ENCODE measurements at places on chromosomes 12 and 14.

- no peak for DNase-seq
These were observed 112.4 kb downstream of the BCL11B start for GRCh38 chr14:99159341-99160340.

- DNase-seq = no peak
These were observed 88.5 kb upstream of the ANO4 start for GRCh38 chr12:100706033-100706432.

DNA sequence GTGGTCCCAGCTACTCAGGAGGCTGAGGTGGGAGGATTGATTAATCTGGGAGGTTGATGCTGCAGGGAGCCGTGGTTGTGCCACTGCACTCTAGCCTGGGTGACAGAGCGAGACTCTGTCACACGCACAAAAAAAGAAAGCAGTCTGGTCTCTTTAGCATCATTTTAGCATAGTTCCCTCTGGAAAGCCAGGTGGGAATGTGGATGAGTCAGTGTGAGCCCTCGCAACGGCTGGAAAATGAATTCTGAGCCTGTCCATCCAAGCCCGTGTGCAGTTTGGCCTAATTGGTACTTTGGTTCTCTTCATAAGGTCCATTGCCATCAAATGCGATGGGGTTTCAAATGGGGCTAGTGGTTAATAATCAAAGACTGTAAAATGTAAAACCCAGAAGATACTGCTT lies 2.4 kb downstream of the MYL2 start:
- DNase-seq = no peak

- no peak for DNase-seq
These were observed 136.1 kb downstream of the FGD4 start for GRCh38 chr12:32535288-32535999.

DNA sequence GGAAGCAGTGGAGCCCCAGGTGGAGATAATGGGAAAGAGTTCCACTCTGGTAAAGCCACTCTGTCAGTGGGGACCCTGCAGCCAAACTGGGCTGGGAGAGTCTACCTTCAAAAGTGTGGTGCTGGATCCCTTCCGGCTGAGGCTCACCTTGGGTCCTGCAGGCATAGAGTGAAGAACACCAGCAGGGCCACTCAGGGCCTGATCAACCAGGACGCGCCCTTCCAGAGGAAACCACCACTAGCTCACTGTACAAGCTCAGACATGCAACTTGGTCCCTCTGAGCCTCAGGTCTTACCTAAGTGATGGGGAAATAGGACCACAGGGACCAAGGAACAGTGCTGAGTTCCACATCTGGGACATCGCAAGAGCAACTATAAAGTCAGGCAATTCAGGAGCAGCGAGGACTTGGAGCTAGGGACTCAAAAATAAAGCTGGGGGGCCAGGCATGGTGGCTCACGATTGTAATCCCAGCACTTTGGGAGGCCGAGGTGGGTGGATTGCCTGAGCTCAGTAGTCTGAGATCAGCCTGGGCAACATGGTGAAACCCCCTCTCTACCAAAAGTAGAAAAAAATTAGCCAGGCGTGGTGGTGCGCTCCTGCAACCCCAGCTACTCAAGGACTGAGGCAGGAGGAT lies 5.9 kb upstream of the PRPH start:
- no peak for DNase-seq

GRCh38 chr12:101042211-101042610 lies 167.8 kb downstream of the SLC5A8 start:
- no peak for DNase-seq

GRCh38 chr12:3712209-3712992 lies 40.5 kb downstream of the CRACR2A start:
- no peak for DNase-seq

DNA sequence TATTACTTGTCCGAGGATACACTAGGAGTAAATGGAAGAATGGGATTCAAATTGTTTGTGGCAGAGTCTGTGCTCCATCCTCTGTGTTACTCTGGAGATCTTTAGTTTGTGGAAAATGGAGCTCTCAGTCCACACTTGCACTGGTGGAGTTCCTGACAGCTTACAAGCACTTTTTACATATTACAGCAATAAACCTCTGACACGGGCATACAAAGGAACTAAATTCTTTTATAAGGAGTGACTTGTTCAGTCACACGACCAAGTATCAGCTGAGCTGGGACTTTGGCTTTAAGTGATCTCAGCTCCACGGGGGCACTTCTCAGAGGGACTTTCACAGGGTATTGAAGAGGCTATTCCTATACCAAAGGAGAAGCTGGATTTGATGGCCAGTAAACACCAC lies 417.5 kb downstream of the LRIG3 start:
- no peak for DNase-seq

- no peak for DNase-seq
These were observed 149.0 kb downstream of the NAV3 start for GRCh38 chr12:77979597-77980250.

DNA sequence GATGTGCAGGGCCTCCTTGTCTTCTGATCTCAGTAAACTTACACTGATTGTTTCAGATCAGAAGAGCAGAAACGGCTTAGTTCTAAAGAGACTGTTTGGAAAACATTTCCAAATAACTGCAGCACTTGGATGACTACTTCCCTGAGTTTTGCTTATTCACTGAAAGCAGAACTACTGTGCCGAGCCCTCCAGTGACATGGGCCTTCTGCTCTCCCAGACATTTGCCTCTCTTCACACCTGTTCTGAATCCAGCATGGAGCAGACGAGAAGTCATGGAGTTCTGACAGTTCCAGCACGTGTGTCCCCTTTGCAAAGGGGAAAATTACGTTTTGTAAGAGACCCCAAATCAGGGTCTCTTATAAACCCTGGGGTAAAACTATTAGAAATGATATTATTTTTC lies 31.4 kb downstream of the ETNK1 start:
- DNase-seq = no peak

DNA sequence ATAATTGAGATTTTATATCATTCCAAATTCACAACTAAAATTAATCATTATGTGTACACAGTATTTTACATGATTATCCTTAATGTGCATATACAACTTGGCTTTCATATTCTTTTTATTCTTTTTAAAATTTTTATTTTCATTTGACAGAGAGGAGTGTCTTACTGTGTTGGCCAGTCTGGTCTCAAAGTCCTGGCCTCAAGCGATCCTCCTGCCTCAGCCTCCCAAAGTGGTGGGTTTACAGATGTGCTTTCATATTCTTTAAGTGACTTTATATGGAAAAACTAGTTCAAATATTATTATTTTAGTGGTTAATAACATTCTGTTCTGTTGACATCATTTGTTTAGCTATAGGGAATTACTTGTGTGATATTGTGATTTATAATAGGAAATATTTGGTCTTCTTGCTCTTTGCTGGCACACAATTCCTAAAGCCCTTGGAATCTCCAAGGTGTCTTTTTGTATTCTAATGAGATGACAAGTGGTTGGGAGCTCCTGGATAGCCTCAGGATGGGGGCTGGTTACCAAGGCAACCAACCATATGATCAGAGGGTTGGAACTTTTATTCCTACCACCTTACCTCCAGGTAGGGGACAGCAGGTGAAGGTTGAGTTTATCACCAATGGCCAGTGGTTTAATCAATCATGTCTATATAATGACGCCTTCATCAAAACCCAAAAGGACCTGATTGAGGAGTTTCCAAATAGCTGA lies 16.0 kb upstream of the ZNF410 start:
- DNase-seq = no peak

GRCh38 chr12:1859643-1860042 lies 39.3 kb downstream of the LRTM2 start:
- no peak for DNase-seq

DNA sequence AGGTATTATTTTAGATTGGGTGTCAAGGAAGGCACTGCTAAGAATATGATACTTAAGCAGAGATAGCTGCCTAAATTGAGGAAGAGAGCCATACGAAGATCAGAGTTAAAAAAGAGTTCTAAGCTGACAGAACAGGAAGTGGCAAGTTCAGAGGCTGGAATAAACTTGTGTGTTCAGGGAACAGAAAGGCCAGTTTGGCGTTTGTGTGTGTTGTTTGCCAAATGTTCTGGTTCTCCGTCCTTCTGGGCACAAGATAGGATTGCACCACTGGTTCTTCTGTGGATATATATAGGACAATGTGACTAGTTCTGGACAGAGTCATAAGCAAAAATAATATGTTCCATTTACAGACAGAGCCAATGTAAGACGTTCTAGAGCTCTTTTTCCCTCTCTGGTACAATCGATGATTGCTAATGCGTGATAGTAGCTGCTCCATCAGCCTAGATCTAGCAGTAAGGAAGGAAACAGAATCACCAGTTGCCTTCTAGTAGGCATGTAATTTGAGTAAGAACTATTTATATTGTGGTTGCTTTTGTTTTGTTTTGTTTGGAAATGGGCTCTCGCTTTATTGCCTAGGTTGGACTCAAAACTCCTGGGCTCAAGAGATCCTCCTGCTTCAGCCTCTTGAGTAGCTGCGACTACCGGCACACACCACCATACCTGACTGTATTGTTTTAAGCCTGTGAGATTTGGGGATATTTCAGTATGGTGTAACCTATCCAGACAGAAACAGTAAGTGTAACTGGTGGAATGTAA lies 7.4 kb downstream of the BBS10 start:
- no peak for DNase-seq

- no peak for DNase-seq
These were observed 295.0 kb downstream of the GPHN start for GRCh38 chr14:66802962-66803361.

GRCh38 chr12:110282956-110283817 lies 2.1 kb downstream of the ATP2A2 start:
- DNase-seq = no peak

- no peak for DNase-seq
These were observed 1.0 kb upstream of the SOCS2 start for GRCh38 chr12:93571365-93571924.

- no peak for DNase-seq
These were observed 31.9 kb upstream of the DLK1 start for GRCh38 chr14:100694579-100695422.

GRCh38 chr14:88823968-88824313 lies 510 bp upstream of the TTC8 start:
- DNase-seq = no peak

- DNase-seq = no peak
These were observed 10.2 kb downstream of the DDX47 start for GRCh38 chr12:12823300-12823699.

GRCh38 chr12:41905073-41905758 lies 239.5 kb downstream of the GXYLT1 start:
- no peak for DNase-seq

- DNase-seq = no peak
These were observed 20.5 kb downstream of the BRAP start for GRCh38 chr12:111664961-111665865.

DNA sequence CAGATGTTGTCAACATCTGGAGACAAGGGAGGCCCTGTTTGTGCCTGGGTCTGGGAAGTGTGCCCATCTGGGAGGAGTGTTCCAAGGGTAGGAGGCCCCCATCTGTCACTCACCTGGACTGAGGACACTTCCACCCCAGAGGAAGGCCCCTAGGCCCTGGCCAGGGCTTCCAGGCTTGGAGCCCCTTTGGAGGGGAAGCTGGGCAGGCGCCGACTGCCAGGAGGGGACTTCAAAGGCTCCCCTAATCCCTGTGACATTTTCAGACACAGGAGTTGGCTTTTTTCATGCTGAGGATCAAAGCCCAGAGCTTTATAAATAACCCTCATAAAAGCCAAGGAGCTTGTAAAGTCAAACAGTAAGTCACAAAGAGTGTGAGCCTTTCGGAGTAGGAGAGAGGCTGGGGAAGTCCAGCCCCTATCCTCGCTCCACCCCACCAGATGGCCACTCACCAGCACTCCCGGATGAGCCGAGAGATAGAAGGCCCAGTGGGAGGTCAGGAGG lies 17.6 kb upstream of the FAM222A start:
- DNase-seq = no peak

DNA sequence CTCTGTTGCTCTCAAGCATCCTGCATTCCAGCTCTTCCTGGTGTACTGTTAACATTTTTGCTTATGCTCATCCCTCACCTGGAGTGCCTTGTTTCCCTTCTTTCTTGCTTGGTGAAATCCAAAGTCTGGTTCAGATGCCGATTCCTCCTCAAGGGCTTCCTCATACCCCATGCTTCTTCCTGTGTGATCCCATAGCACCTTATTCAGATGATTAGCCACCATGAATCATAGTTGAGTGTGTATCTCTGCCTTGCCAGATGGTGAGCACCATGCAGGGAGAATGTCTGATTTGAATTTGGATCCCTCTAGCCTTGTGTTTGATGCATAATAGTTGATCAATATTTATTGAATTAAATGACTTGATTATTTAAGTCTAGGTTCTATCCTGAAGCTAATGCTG lies 39.4 kb upstream of the ANO4 start:
- no peak for DNase-seq

GRCh38 chr14:70013271-70013873 lies 134.2 kb downstream of the SMOC1 start:
- DNase-seq = no peak

- no peak for DNase-seq
These were observed 99.0 kb downstream of the RTN1 start for GRCh38 chr14:59771577-59771976.

DNA sequence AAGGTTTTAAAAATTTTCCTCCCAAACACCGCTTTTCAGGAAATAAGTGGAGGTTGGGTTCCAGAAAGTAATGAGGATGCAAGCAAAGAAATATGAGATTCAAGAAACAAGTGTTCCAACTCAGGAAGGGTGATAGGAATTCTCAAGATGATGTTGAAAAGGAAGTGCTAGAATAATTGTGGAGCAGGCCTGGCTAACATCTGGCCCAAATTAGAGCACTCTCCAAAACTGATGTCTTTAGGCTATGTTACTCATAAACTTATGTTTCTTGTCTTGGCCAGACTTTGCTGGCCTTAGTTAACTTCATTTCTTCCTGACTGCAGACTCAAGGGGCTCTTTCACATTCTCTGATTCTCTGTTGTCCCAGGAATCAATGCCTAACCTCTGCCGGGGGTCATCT lies 116.3 kb downstream of the TMTC3 start:
- DNase-seq = no peak

- no peak for DNase-seq
These were observed 12.0 kb downstream of the CFAP73 start for GRCh38 chr12:113161415-113162016.

GRCh38 chr14:101098641-101099040 lies 195.1 kb upstream of the RTL1 start:
- DNase-seq = no peak

DNA sequence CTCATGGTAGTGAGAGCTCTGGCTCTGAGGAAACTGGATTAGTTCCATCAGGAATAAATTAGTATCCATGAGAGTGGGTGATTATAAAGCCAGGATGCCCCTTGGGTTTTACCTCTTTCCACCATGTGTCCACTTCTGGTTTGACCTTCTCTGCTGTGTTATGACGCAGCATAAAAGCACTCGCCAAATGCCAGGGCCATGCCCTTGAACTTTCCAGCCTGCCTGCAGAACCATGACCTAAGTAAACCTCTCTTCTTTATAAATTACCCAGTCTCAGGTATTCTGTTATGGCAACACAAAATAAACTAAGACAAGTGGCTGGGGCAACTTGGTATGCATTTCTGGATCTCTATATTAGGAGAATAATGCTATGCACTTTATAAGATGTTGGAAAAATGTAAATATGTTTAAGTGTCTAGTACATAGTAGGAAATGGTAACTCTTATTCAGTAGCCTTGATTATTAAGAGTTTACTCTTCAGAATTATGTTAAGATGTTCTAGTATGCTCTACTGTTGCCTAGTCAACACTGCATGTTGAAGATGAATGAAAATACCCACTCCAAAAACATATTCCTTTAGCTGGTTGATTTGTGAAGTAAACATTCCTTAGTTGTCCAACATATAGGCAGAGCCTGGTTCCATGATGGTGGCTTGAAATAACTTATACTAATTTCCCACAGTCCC lies 455.6 kb upstream of the TMPO start:
- no peak for DNase-seq
